ENCODE measurements at places on chromosomes 3 and 15.
A peak's percentile ranks its signal among the peaks of the same experiment; 100 is the strongest.

DNA sequence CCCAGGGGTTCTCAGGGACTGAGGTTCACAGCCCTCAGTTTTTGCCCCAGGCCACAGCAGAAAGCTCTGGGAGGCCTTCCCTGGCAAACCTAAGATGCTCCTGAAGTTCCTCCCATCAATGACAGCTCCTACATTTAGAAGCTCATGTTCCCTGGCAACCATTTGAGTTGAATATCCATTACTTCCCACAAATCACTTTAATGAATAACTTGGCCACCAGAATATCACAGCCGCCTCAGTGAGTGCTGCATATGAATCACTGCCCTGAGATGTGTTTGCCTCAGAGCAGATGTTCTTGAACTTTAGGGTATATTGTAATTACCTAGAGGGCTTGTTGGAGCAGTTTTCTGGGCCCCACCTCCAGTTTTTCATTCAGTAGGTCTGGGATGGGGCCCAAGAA, 27.4 kb downstream of the SLCO2A1 start:
- DNase-seq = no peak

DNA sequence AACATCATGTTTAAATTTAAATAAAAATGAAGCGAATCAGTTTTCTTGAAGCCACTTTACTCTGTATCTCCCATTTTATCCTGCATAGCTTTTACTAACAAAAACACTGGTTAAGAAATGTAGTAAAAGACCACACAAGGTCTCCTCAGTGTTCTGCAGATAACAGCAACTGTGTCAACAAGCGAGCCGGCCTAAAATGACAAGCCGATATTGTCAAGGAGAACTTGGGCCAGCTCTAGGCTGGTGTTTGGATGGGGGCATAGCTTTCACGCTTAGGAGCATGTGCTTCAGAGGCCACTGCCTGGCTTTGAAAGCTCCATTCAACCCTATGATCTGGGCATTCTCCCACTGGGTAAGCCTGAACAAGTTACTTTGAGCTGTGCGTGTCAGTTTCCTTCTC, 38.1 kb downstream of the MFSD1 start:
- peak; percentile 10 for DNase-seq

GRCh38 chr15:62795171-62795570, 247.4 kb upstream of the TPM1 start:
- DNase-seq = no peak

DNA sequence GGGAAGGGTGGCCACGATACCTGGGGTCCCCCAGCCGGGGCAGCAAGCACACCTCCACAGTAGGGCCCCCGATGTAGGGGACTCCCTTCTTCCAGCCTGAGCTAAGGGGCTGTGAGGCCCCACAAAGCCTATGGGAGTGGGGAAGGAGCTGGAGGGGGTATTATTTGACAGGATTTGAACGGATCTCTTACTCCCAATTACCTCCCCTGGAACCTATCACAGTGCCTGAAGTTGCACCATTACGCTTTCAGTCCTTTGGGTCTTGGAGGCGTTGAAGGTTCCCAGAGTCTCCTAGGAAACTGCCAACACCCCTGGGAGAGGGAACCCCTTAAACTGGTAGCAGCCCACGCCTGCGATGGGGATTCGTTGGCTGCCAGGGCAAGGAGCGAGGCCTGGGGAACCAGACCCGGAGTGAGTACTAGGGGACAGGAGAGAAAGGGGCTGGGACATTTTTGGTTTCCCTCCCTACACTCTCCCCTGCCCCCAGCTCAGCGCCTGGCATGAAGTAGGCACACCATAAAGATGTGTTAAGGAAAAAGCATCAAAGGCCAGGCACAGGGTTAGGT, 409 bp upstream of the LHFPL4 start:
- no peak for DNase-seq

- DNase-seq = no peak
These were observed 98.2 kb downstream of the PLCH1 start for GRCh38 chr3:155646669-155647068.

- DNase-seq = peak; percentile 52
These were observed 6.8 kb upstream of the RTP2 start for GRCh38 chr3:187709155-187709554.

DNA sequence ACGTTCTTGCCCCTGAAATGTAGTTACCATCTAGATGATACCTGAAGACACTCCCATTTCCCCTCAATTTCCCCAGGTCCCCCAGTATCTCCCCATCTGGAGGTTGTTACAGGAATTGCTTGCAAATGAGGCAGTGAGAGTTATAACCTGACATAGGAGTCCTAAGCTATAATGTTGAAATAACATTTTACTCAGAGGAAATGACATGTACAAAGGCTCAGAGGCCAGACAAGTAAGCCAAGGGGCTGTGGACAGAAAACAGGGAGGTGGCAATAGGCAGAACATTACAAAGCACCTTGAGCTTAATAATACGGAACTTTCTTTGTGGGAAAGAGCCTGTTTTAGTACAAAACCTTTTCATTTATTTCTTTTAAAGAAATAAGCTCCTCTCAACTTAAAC, 171.9 kb downstream of the FRMD5 start:
- no peak for DNase-seq

- peak; percentile 45 for DNase-seq
These were observed at the start of gene FAM174B for GRCh38 chr15:92655178-92655995. Gene FAM174B (minus strand): TSS chr15:92655775.

- no peak for DNase-seq
These were observed 84.8 kb upstream of the KLHL25 start for GRCh38 chr15:85879334-85880163.

DNA sequence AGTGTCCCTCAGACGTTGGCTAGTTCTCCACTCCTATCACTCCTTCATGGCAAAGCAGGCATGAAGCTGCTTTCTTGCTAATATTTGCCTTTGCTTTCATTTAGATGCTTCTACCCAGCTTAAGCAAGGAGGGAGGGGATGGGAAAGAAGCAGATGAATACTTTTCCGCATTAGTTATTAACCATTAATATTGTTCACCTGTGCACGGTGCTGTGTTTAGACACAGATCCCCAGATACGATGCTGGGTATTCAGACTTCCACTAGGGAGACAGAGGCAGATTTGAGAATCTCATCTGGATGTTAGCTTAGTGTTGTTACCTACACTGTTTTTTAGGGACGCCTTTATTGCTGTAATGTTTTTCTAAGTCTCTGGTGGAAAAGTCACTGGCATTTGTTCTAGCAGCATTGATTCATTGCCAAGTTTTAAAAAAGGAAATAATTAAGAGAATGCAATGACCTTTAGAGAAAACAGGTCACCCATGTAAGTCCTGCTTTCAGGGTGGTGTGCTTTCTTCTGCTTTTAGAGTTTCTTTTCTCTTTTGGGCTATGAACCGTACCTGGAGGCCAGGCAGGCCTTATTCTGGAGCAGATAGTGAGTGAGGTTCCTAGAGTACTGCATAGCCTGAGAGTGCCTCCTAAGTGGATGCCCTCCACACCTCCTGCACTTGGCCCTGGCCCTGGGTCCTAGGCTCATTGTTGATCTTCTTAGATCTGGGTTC, 55.5 kb downstream of the MYZAP start:
- no peak for DNase-seq

DNA sequence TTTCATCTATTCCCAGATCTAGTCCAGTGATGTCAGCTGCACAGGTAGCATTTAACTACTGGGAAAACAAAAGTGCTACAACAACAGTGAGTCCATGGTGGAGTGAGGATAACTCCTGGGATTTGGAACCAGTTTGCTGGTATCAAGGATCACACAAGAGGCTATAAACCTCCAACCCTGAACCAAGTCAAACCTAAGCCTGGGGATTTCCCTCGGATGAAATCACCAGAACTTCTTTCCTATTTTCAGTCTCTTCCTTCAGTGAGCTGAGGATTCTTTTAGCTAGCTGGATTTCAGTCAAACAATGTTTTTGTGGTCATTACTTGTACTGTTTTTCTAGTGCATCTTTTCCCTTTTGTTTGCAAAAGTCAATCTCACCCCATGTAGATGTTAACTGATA, 31.5 kb downstream of the SEC22C start:
- DNase-seq = no peak

DNA sequence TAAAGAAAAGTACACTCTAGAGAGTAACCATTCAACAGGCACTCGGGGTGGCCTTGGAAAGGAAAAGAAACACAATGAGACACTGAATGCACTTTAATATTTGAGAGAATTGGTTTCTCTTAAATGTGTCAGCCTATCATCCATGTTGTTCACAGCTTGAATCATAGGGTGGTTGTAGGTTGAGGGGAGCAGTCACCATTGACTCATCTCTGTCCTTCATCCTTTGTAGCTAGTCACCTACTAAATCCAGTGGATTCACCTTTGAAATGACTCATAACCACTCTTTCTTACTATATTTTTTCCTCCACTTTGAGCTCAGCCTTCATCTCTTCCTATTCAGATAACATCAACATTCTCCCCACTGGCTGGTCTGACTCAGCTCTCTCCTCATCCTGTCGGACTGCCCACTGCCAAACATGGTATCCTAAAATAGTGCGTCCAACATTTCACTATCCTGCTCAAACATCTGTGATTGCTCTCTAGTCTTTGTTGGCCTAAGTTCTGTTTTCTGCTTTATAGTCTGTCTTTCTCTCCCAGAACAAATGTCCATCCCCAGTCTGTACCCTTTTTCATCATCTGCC, 182.7 kb upstream of the GADL1 start:
- no peak for DNase-seq

GRCh38 chr3:142998439-142998838, 2.9 kb upstream of the U2SURP start:
- no peak for DNase-seq

GRCh38 chr3:193593668-193594030, 641 bp downstream of the OPA1 start:
- DNase-seq = peak; percentile 23

- peak; percentile 0 for DNase-seq
These were observed 33.2 kb upstream of the GOLGA8B start for GRCh38 chr15:34616613-34617012.

DNA sequence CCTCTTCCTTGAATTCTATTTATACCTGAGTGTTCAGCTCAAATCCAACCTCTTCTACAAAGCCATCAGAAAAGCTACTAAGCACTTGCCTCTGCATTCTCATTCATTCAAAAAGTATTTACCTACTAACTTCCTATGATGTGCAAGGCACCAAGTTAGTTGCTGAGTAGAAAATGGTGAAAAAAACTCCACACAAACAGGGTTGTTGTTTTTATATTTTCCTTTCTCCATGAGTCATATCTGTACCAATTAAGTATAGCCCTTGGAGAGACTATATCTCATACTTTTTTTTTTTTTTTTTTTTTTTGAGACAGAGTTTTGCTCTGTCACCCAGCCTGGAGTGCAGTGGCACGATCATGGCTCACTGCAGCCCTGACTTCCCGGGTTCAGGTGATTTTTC, 67.7 kb downstream of the IGF2BP2 start:
- no peak for DNase-seq

DNA sequence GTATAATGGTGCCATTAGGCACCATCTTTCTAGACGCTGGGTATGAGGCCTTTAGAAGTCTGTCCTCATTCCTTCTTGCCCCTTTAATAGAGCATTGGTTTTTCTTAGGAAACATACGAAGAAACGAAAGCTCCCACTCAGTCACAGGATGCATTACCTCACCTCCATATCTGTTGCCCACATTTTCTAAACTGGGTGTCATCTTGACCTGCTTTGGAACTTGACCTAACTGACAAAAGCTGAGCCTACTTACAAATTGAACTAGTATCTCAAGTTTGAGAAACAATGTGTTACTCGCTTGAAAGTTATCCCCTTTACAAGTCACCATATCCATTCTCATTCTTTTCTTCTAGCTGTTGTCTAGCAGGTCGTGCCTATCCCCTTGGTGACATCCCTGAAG, 102.7 kb downstream of the VPS8 start:
- no peak for DNase-seq

DNA sequence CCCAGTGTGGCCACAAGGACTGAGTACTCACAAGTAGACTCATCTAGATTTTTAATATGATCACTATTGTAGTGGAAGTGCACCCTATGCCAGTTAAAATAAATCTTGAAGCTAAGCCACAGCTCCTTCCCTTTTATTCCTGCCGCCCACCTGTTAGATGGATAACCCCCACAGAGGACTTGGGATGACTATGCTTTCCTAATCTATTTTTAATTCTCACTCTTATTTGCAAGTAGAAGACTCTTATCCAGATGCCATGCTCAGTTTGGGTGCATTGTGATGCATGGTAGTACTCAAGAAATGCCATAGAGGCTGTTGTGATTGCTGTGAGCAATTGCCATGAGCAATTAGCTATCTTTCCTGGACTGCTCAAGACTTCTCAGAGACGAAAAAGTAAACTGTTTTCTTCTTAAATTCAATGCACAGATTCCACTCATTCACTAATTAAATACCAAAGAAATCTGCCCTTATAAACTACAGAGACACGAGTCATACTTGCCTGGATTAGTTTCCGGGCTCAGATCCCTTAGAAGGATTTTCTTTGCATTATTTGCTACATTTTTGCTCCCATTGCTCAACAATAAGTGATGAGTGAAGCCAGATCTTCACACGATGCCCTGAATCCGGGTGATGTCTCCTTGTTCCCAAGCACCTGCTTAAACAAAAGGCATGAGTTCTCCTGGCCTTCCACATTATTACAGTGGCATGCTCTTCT, 472.1 kb downstream of the SOX2 start:
- no peak for DNase-seq

DNA sequence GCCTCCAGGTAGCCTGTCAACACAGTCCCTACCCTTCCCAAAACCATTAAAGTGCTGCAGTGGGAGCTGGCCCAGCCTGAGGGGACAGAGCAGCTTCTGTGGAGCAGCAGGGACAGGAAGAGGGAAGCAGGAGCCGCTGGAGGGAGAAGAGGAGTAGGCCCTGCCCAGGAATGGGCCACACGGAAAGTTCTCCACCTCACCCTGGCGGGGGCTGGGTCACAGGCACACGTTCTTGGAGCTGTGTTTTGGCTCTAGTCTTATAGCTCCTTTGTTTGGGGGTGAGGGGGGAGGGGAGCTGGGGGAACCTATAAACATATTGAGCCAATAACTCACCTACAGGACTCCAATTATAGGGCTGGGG, 508.6 kb downstream of the SHQ1 start:
- no peak for DNase-seq

- peak; percentile 46 for DNase-seq
These were observed 4.6 kb downstream of the CACNA1D start for GRCh38 chr3:53498806-53499641.

- no peak for DNase-seq
These were observed 41.3 kb downstream of the CMTM7 start for GRCh38 chr3:32432711-32433530.

DNA sequence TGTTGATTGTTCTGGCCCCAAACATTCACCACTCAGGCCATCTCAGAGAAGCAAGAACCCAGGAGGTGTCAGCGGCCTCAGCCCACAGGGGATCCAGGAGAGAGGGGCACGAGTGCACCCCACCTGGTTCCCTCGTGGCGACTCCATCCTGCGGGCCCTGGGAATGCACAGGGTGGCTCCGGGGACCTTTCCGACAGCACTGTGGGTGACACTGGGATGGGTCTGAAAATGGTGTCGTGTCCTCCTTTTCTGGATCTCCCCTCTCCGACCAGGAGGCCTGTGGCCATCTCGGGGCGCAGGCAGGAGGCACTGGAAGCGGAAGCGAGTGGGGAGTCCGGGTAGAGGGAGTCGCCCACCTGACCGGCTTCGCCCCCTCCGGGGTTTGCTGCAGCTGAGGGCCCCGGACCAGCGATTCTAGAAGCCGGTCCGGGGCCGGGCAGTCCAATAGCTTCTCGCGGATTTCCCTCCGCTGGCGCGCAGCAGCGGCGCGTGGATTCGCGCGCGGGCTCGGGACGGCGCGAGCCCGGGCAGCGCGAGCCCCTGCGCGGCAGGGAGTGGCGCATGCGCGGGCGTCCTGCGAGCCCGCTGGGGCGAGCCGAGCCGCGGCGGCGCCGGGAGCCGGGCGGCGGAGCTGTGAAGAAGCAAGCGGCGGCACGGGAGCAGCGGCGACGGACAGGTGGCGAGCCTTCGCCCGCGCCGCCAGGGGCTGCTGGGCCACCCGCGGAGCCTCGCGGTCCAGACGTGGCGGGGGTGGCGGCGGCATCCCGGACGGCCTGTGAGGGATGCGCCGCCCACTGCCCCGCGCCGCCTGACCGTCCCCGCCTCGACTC, at the start of gene DOCK3:
DOCK3 (plus strand) TSS at position 579 of the 830 bp plus-strand sequence. CDS start 337 bp downstream, outside the sequence.
- peak; percentile 71 for DNase-seq
